Stimulated activated CD8-positive, alpha-beta memory T cell treated with anti-CD3 and anti-CD28 coated beads, Interleukin-4, amount 100 ng/mL, for 4 hours (primary cell): ENCODE measurements at places on chromosomes 2 and 18.

- DNase-seq, result no peak
Measured at GRCh38 chr2:44778221-44778654, 163.3 kb upstream of the SIX3 start.

DNA sequence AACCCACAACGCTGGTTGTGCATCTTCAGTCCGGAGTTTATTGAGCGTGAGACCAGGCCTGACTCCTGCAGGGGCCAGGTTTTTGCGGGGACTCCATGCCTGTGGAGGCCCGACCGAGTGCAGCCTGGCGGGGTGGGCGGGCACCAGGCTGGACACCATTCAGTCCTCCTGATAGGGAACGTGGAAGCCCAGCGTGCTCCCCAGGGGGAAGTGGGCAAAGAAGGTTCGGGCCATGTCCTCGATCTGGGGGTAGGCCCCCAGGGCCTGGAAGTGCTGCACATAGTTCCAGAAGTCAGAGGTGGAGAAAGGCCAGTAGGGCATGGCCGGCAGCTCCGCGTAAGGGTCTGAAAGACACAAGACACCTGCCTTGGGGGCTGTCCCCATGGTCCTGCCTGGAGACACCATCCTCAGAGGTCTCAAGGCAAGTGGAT lies 1.4 kb downstream of the OTOS start:
- DNase-seq, result no peak

GRCh38 chr2:15047184-15047583 lies 414.7 kb downstream of the LRATD1 start:
- DNase-seq, result no peak

DNA sequence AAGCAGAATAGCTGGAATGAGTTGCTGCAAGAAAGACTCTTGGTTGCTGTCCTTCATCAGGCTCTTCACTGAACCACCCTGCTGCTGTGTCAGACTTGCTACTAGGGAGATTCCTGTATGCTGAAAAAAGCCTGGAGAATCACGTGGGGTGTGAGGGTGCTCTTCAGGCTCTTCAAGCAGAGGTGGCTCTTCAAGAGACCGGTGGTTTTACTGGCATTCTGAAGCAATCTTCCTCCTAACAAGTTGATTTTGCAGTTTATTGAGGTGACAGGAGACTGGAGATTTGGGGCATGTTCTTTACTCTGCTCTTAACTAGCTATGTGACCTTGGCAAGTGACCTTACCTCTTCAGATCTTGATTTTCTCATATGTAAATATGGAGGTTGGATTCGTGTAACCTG lies 14.1 kb downstream of the TMEM178A start:
- DNase-seq, result no peak

- no peak for DNase-seq
Measured at GRCh38 chr2:108918941-108919341, 70.1 kb downstream of the EDAR start.

- DNase-seq, result no peak
Measured at GRCh38 chr2:7625392-7626138, 708.4 kb downstream of the RNF144A start.

DNA sequence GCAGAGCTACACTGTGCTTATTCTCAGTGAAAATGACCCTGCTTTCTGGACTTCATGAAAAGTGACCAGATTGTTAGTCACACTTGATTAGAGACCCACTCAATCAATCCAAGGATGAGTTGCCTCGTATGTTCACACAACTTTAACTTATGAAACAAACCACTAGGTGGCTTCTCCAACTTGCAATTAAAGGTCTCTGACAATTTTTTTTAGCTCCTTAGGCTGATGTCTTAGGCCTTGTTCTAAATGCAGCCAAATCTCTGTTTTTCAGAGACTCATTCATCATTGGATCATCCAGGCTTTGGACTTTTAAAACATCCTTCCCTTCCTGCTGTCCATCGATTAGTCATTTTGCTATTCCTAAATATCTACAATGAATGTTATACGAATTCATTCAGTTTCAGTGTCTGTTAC lies 63.4 kb downstream of the MREG start:
- no peak for DNase-seq
